Stimulated activated CD8-positive, alpha-beta memory T cell treated with anti-CD3 and anti-CD28 coated beads, Interleukin-4, amount 100 ng/mL, for 4 hours (primary cell): ENCODE measurements at places on chromosomes 13 and 19.

GRCh38 chr13:106423530-106423929, 111.9 kb downstream of the EFNB2 start:
- no peak for DNase-seq

GRCh38 chr13:41707194-41707821, 250.0 kb downstream of the RGCC start:
- no peak for DNase-seq

- no peak for DNase-seq
Observed at GRCh38 chr19:35120492-35120891, 4.9 kb downstream of the FXYD3 start.

DNA sequence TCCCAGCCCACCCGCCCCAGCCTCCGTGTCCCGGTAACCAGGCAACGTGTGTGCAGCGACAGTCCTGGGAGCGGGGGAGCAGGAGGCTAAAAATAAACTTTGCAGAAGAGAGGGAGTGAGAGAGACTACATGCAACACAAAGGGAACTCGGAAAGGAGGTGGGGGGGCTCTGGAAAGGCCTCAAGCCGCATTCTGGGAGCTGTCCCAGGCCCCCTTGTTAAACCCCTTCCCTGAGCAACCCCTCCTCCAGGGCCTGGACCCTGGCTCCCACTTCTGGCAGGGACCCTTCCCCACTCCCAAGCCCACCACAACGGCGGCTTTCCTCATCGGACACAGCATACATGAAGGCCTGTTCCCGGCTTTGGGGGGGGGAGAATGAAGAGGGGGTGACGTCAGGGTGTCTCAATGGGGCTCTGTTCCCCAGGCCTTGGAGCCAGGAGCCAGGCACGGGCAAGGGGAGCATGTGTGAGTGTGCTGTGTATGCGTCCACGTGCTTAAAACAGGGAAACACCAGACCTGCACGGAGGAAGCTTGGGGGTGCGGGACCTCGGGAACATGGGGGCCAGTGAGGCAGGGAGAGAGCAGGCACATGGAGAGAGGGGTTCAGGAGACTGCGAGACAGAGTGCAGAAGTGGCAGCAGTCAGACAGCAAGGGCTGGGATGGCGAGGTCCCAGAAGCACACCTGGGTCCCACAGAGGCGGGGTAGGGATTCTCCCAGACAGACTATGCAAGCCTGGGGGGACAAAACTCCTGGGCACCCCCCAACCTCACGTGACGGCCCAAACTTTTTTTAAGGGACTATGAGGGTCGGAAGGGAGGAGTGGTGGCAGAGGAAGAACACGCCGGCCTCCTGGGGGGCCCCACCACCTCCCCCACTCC, 2.3 kb downstream of the ERF start:
- no peak for DNase-seq

DNA sequence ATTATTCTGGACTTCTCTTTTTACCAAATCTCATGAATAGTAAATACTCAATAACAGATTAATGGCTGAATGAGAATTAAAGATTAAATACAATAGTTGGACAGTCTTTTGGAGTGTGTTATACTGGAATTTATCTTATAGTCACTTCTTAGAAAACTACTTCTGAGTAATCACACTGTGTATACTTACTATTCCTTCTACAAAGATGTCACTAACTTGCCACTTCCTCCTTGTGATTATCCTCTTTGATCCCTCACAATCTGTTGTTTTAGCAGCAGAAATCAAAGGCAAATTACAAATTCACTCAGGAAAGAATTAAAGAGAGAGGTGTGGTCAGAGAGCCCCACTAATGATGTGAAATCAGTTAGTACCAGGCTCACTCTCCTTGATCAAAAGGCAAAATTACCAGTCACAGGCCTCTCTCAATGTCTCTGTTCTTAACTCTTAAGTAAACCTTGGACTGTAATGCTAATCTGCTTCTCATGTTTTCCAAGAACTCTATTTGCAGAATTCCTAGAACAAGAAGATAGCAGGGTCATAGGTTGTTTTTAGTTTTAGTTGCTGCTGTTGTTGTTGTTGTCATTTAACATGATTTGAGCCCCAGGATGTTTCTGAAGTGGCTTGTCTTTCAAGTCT, 37.3 kb upstream of the FNDC3A start:
- DNase-seq = no peak

DNA sequence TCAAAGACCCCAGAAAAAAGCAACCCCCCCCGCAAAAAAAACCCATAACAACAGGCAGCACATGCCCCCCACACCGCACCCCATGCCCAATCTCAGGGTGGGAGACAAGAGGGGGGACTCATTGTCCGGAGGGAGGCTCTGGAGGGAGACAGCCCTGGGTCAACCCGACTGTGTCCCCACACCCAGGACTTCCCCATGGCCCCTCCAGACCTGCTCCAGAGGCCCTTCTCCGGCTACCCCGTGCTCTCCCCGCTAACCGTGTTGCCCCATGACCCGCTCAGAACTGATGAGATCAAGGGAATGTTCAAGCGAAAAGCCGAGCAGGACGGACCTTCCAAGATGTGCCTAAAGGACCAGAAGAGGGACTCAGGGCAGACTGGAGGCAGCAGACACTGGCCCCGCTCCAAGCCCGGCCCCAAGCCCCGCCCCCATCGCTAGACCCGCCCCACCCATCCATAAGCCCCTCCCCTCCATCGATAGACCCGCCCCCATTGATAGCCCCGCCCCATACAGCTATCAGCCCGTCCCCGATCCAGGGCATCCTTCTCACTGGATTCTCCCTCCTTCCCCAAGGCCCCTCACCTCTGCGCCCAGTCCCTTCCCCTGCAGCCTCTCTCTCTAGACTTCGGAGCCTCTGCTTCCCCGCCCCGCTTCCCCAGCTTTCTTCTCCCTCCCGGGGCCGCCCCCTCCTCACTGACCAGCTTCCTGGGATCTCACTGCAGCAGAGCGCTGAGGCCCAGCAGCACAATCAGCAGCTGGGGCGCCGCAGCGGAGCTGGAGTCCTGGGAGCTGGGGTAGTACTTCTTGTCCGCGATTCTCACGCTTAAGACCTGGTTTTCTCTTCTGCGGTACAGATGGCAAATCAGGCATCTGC, 2.2 kb downstream of the BST2 start:
- no peak for DNase-seq

DNA sequence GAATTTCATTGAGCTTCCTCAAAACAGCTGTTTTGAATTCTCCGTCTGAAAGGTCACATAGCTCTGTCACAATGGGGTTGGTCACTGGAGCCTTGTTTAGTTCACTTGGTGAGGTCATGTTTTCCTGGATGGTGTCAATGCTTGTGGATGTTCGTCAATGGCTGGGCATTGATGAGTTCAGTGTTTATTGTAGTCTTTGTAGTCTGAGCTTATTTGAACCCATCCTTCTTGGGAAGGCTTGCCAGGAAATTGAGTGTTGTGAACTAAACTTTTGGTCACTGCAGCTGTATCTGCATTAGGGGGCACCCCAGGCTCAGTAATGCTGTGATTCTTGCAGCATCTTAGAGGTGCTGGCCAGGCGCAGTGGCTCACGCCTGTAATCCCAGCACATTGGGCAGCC, 22.0 kb downstream of the BLOC1S3 start:
- no peak for DNase-seq

- DNase-seq = no peak
Observed at GRCh38 chr19:7793493-7793892, 30.4 kb downstream of the CLEC4M start.

GRCh38 chr19:4531562-4532165, 3.4 kb downstream of the PLIN5 start:
- DNase-seq = no peak

DNA sequence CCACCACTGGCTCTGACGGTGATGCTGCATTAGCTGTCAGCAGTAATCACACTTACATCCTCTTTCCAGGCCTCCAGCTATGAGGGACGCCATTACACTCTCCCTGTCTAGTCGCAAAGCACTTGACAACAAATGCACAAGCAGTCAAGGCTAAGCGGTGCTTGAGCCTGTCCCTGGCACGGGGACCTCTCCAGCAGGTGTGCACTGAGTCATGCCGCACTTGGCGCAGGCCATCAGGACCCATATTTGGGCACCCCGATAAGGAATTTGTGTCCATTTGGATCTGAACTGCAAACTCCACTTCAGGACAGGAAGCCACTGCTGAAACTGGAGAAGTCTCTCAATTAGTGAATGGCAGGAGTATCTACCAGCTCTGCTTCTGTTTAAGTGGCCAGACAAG, 301.9 kb upstream of the OBI1 start:
- no peak for DNase-seq

DNA sequence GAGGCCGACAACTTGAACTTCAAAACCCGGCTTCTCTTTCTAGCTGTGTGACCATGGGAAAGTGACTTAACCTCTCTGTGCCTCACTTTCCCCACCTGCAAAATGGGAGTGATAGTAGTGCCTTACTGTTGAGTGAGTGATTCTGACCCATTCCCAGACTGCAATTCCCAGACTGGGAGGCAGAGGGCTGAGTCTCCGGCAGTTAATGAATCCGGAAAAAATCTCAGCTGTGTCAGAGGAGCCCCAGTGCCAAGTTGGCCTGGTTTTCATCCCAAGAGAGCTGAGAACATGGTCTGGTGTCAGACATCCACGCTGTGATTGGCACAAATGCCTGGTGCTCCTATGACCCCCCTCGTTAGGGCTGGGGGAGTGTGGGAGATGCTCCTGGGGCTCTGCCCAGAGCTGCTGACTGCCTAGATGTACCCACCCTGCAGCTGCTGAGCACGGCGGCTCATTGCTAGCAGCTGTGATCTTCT, 50.0 kb downstream of the PIN1 start:
- DNase-seq = no peak

- no peak for DNase-seq
Observed at GRCh38 chr19:21698215-21698614, 69.2 kb downstream of the ZNF100 start.

GRCh38 chr19:4969772-4970531, 1.0 kb downstream of the KDM4B start:
- DNase-seq = no peak

DNA sequence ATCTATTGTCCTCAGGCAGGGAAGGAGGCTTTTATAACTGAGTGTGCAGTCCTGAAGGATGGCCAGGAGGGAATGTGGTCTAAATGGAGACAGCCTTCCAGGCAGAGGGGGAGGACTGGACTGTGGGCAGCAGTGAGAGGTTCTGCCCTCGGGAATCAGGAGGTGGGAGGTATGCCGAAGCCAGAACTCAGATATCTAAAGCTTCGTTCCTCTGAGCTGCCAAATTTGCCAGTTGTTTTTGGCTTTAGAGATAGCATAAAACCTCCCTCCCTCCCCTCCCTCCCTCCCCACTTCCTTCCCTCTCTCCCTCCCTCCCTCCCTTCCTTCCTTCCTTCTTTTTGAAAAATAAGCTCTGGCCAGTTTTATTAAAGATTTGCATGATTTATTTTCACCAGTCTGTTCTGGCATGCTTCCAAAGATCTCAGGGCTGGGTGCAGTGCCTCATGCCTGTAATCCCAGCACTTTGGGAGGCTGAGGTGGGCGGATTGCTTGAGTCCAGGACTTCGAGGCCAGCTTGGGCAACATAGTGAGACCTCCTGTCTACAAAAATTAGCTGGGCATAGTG, 2.4 kb downstream of the MEDAG start:
- DNase-seq = no peak

GRCh38 chr19:6125571-6125989, 9.9 kb upstream of the ACSBG2 start:
- peak; percentile 41 for DNase-seq

DNA sequence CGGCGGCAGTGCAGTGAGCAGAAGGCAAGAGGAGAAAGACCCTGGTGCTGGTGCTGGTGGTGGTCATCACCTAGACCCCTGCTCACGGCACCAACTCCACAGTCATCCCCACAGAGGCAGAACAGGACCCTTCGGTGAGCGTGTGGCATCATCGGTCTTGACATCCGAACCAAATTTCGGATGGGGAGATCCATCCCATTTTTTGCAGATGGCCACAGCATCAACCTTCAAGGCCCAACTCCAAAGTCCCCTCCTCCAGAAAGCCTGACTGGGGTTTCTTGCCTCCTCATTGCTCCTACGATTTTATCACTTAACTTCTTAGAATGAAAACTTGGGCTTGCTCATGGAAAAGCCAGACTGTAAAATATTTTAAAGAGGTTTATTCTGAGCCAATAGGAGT, 8.7 kb upstream of the KLK12 start:
- DNase-seq = no peak
